GM12891 (cell line): ENCODE measurements at places on chromosomes 3 and 15.

DNA sequence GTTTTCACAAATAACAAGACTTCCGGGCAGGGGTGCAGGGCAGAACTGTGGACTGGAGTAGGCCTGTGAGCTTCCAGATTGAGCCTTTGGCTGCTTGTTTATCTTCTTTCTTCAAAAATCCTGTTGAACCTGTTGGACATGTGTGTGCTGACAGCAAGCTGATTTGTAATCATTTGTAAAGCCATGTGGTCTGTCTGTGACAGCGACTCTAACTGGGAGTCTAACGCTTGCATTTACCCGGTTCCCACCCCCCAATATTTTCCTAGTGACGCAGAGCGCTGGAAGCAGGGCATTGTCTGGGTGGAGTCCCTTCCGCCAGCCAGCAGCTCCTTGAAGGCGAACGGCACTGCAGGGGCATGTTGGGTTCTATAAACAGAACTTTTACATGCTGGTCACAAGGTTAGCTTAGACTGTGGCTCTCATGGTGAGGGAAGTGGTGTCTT lies 85.7 kb upstream of the MYZAP start:
- no peak for DNase-seq

- no peak for DNase-seq
Measured at GRCh38 chr3:127815641-127816605, 6.4 kb downstream of the MGLL start.

DNA sequence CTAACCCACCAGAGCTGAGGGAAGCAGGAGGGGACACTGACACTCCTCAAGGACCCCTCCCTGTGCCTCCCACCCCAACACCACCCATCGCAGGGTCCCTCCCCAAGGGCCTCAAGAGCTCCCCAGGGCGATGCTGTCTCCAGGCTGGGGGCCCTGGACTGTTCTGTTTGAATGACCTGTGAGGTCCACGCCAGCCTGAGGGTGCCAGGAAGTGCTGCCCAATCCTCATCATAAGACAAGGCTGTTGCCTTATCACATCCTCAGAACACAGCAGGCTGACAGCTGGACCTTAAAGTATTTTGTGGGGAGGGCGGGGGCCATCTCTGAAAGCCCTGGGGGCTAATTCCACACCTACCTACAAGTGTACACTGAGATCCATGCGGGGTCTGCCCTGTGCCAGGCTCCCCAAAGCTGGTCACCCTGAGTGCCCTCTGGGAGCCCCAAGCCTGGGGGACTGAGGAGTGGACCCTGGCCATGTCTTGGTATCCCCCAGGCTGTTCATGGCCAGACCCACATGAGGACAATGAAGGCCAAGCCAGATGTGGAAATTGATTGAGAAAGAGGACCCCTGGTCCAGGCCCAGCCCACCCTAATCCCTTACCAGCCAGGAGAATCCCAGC lies 23.8 kb upstream of the GOLGA6C start:
- peak; percentile 9 for DNase-seq

DNA sequence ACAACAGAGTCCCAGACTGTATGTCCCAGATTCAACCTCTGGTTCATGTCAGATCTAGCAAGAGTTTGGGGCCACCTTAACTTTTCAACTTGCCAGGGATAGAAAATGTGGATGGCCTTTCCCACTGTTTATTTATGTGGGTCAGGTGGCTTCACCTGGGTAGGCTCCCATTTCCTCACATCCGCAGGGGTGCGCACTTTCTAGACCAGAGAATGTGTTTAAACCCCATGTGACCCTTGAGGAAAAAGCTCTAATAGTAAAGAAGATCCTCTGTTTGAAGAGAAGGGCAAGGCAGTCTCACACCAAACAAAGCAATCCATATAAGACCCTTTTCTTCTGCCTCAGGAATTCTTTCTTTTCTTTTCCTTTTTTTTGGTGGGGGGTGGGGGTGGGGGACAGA lies 167.2 kb upstream of the TSC22D2 start:
- no peak for DNase-seq

- no peak for DNase-seq
Measured at GRCh38 chr3:158460926-158461325, 110.1 kb upstream of the MLF1 start.

DNA sequence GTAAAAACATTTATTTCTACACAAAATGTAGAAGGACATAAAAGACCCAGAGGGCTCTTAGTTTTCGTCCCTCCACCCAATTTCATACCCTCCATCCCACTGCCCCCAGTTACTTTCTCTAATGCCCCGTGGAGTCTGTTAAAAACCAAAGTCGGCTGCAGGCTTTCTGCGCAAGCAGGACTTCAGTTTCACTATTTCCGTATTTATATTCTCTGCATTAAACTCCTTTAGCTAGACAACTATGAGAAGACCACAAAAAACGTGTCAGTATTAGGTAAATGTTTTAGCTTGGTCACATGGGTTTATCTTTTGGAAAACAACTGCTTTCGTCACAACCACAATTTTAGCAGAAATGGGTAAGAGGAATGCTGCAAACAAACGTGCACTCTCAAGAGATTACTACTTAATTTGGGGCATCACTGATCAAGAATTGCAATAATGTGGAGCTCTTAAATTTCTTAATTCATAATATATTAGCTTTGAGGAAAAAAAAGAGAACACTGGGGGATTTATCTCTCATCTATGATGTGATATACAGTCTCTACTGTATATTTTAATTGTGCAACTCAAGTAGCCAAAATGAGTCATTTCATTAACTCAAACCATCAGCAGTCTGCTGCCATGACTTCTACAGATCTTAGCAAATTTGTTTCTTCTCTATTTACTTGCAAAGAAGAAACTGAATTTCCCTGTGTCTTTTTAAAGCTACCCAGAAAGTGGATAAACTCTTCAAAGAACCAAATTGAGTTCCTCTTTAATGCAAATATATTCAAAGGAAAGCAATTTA lies 740 bp upstream of the NSMCE3 start:
- DNase-seq, result no peak

GRCh38 chr15:47866446-47866845 lies 149.1 kb downstream of the SEMA6D start:
- no peak for DNase-seq

DNA sequence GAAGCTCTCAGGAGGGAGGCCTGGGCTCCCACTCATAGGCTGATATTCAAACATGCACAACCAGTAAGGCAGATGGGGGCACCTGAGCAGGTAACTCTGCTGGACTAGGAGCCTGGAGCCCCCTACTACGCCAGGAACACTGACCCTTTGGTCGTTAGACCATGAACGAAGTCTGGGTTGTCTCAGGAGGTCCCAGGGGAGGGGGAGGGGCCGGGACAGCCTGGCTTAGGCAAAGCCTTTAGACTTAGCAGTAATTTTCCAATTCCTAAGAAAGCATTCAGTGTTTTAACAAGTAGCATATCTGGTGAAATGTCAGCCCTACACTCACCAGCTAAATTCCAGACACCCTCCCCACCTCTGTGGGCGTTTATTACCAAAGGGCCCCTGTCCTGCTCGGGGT lies 67.4 kb upstream of the ST8SIA2 start:
- no peak for DNase-seq

DNA sequence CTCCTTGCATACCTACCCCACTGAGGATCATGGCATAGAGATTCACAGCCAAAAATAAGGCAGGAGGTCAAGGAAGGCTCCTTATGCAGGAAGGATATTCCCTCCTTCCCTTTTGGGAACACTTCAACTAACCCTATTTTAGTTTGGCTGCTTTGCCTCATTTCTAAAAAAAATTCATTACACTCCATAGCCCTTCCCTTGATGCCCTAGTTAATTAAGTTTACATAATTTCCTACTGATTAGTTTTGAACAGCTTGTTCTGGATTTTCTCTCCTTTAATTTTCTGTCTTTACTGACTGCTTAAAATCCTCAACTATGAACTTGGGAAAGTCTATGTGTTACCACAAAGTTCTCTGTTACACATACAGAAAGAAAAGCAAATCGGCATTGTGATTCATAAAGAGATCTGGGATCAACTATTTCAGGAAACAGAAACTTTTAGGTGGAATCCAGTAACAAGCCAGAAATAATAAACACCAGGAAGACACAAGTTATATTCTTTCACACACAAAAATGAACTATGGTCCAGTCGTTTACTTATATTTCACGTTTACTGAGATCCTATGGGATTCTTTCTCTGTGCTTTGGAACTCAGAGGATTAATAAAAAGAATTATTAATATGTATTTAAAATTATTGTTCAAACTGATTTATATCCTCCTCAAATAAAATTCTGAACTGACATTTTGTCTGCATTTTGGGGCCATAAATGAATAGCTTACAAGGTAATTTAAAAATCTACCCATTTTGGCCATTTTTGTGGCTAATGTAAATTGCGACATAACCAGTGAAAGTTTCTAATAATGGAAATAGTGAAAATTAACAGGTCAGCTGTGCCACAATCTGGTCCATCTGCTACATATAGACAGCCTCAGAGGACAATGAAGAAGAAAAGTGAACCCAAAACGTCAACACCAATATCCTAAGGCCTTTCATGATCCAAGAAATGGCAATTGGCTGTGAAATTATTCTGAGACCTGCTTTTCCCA lies 113.8 kb downstream of the FRMD5 start:
- no peak for DNase-seq

DNA sequence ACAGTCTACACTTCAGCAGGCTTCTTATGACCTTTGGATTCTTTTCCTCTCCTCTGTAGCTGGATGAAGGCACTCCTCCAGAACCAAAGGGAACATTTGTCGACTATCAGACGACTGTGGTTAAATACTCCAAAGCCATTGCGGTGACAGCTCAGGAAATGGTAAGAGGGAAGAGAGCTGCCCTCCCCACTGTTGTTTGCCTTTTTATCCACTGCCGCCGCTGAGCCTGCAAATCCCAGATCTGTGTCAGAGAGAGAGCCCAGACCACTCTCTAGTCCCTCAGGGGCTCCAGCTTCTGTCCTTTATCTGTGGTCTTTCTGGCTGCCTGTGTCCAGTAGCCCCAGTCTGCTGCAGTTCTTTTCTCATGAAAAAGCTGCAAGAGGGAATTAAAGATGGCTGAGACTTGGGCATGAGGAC lies 261.5 kb upstream of the TPM1 start:
- DNase-seq, result no peak

- no peak for DNase-seq
Measured at GRCh38 chr15:83546512-83546888, 99.4 kb downstream of the SH3GL3 start.

DNA sequence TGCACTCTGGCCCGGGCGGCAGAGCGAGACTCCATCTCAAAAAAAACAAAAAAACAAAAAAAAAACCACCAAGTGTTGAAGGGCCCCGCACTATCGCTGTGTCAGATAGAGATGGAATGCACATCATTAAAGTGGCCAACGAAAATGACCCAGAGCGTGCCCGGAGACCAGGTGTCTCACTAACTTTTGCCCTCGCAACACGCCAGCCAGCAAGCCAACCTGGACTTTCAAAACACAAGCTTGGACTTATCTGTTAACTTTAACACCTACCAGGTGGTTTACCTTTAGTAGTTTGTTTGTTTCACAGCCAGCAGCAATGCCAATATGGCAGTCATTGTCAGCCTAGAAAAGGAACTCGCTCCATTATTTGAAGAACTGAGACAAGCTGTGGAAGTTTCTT lies 28.6 kb downstream of the FAM174B start:
- DNase-seq, result no peak

DNA sequence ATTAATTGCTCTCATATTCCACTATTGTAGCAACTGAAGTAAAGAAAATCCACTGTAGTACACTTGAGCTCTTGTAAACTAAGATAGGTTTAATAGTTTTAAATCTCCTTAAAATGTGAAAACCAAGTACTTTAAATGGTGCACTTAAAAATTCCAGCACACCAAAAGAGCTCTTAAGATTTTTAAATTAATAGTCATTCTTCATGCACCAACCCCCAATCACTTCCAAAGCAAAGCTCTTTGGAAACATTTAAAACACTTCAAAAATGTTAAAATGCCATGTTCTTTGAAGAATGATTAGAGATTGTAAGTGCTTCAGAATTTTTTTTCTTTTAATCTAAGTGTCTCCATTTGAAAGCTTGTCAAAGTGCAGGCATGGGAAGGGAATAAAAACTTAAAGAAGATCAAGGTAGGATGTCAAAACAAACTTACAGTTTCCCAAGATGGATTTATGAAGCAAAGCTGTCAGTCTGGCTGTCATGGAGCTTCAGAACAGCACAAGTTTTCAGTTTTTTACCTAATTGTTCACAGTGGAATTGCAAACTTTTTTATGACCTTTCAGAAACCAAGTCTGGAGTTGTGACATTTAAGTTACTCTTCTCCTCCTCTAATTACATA lies 84.3 kb downstream of the ARPP21 start:
- DNase-seq, result no peak

DNA sequence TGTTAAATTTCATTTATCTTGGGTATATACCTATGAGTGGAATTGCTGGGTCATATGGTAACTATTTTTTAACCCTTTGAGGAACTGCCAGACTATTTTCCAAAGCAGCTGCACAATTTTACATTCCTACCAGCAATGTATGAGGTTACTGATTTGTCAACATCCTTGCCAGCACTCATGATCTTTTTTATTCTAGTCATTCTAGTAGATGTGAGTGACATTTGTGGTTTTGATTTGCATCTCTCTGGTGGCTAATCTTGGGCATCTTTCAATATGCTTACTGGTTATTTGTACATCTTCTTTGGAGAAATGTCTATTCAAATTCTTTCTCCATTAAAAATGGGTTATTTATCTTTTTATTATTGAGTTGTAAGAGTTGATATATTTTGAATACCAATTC lies 21.3 kb upstream of the LRRC58 start:
- DNase-seq, result no peak

- no peak for DNase-seq
Measured at GRCh38 chr3:46312991-46313390, 40.9 kb upstream of the CCR2 start.

DNA sequence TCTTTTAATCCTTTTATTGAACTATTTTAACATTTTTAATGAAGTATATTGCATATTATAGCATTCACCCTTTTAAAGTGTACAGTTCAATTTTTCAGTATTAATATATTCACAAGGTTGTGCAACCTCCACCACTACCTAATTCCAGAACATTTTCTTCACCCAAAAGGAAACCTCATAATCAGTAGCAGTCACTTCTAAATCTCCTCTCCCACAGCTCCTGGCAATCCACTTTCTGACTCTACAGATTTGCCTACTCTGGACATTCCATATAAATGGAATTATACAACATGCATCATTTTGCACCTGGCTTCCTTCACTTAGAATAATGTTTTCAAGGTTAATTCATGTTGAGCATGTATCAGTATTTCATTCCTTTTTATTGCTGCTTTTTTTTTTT lies 55.0 kb upstream of the HRH1 start:
- DNase-seq, result no peak

DNA sequence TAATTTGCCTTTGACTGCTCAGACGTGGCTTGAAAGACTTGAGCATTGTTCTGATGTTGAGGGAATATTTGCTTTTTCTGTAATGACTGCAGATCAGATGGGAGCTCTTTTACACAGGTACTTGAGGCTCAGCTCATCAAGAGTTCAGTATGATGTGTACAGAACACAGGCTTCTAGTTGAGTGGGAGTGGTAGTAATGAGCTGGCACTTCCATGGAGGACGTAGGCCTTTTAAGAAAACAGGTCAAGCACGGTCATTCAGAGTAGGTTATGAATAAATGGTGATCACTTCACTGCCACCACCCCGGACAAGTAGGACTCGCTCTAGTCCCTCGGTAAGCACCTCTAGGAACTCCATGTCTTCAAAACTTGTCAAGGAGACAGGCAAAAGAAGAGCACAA lies 8.8 kb downstream of the EMC4 start:
- no peak for DNase-seq
